GM23248 (cell line): ENCODE measurements at places on chromosomes 3 and 15.

DNA sequence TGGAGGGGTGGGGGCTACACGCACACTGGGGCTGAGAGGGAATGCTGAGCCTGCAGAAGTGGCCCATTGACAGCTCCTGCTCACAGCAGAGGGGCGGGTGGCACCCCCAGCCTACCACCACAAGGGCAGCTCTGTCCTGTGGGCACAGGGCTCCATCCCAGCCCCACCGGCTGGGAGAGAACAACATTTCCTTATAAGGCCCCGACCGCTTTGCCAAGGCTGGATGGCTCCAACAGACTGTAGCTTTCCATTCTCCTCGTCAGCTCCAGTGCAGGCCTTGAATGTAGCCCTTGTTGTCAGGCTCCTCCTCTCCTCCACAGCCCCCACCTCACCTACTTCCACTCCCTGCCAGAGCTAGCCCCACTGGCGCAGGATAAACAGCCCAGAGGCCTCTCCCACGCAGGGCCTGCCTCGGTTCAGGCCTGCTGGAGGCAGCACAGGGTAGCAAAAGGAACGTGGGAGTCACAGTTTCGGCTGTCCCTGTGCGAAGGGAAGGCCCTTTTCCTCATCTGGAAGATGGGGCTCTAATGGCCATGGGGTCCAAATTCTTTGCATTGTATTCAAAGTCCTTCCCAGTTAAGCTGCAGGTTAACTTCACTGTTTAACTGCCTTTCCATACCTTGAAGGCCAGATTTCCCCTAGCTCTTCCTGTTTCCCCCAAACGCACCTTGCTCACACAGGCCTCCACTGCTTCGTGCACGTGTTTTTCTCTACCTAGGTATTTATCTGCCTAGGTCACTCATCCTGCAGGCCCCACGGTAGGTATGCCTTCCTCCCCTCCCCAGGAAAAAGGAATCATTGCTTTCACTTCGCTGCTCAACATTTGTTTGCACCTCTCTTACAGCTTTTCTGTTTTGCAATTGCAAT, 101.6 kb upstream of the LPP start:
- no peak for DNase-seq

DNA sequence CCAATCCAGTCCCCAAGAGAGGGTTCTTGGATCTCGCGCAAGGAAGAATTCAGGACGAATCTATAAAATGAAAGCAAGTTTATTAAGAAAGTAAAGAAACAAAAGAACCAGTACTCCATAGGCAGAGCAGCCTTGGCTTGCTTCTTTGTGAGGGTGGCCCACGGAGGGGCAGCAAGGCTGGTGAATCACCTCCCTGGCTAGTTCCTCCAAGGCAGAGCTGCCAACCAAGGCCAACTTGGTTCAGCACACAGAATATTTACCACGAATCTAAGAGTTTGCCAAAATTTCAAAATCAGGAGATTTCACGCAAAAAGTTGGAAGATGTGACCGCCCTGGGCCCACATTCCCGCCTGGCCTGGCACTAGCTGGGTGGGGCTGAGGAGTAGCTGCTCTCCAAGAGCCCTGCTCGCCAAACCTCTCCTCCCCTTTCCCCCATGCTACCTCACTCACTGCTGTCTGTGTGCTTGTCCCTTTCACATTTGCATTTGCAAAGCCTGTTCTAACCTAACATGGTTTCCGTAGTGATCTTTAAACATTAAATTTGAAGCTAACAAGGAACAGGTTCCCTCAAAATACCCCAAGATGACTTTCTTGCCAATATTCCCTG, 26.2 kb upstream of the DCUN1D1 start:
- DNase-seq, result no peak

GRCh38 chr3:61890167-61890566, 328.8 kb downstream of the PTPRG start:
- no peak for DNase-seq

- DNase-seq, result no peak
Measured at GRCh38 chr3:180138871-180139270, 102.1 kb upstream of the PEX5L start.

- no peak for DNase-seq
Measured at GRCh38 chr3:197600796-197601565, 45.2 kb upstream of the BDH1 start.

DNA sequence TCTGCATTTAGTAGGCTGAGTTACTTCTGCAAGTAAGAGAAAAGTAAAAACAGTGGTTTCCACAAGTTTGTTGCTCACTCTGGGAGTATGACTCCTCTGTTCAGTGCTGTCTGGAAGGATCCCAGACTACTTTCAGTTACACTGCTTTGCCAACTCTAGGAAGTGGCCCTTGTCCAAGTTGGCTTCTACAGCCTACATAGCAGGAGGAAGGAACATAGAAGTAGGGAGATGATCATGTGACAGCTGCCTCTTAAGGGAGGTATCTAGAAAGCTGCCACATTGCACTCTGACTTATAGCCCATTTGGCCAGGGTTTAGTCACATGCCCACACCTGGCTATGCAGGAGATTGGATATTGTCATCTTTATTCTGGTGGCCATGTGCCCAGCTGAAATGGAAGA, 298.1 kb downstream of the NSUN3 start:
- DNase-seq, result peak; percentile 3

- DNase-seq, result peak; percentile 96
Measured at GRCh38 chr3:177451864-177452830, 254.9 kb upstream of the TBL1XR1 start.

DNA sequence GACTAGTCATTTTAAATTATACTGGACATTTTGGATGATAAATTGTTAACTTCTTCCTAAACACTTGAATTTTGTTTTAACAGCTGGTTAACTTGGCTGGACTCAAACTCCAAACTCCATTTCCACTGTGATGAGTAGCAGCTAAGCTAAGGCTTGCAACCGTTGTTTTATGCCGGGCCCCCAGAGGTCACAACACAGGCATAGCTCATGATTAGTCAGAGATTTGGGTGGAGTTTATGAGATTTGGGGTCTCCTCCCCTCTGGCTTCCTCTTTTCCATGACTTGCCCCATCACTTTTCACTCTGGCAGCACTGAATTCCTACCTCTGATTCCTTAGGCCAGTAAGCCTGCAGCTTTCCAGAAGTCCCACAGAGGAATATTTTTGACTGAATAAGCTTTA, 12.8 kb downstream of the THAP10 start:
- DNase-seq, result peak; percentile 70
